LNCaP clone FGC (cell line): ENCODE measurements at places on chromosomes 3 and 15.

DNA sequence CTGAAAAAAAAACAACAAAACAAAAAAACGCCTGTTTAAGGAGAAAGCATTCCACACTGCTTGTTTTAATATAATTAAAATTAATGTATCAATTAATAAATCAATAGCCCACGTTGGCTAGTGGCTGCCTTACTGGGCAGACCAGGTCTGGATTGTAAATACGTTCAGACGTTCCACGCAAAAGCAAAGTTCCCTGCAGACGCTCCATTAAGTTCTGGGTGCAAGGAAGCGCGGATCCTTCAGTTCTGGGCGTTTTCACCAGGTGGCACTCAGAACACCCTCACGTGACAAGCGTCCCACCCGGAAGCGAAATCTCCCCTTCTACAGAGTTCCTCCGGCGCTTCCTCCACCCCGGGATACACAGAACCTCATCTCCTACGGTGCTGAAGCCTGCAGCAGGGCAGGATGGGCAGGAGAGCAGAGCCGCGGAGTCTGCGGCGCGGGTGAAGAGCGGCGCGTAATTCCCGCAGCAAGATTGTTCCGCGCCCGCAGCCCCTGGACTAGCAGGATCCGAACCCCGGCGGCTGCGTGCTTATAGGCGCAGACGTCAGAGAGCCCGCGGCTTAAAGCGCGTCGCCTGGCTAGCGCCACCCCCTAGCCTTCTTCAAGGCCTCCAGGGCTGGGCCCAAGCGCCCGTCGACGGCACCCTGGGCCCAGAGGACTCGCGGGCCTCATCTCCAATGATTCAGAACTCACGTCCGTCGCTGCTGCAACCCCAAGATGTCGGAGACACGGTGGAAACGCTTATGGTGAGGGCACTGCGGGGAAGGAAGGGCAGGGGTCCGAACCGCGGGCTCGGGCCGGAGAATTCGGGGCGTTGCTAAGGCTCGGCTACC, at the start of gene SLC25A38:
SLC25A38 (plus strand) TSS at position 326 of the 836 bp plus-strand sequence; CDS start at position 681, 355 bp downstream.
- peak; percentile 82 for DNase-seq

DNA sequence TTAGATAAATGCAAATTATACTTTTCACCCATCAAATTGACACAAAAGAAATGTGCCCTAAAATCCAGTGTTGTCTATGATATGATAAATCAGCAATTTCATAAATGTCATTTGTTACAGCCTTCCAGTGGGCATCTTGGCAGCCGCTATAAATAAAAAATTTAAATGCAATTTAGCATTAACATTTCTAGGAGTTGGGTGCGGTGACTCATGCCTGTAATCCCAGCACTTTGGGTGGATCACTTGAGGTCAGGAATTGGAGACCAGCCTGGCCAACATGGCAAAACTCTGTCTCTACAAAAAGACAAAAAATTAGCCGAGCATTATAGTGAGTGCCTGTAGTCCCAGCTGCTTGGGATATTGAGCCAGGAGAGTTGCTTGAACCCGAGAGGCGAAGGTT, 65.9 kb upstream of the POMGNT2 start:
- no peak for DNase-seq

GRCh38 chr3:56321383-56321782, 146.9 kb downstream of the ERC2 start:
- peak; percentile 67 for DNase-seq

DNA sequence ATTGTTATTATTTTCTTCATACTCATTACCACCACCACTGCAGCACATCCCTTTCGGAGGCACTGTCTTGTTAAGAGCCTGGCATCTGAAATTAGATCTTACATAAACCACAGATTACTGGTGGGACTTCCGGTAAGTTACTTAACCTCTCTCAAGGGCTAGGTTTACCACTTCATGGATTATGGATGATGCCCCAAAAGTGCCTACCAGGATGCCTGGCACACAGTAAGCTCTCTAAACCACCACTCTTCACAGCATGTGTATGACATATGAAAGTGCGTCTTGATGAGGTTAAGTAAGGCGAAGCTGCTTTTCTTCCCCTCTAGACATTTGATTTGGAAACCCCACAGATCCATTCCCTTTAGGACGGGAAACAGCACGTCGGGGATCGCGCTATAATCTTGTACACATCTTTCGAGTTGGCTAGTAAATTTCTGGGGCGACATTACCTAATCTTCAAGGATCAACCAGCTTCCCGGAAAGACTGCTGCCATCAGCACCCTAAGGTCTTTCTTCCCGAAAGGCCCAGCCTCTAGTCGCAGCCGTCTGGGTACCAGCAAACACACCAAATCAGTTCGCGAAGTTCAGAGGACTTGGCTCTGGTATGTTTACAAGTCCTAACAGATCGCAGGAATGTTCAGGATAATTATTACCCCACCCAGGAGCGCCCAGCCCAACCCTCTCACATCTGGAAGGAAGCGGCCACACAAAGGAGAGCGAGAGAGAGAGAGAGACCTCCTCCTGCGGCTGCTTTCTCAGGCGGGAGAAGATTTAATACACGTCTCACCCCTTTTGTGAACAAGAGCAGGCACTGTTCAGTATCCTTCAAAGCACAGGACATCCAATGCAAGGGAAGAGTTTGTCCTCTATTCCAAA, 155.1 kb upstream of the FRMD4B start:
- DNase-seq, result no peak

DNA sequence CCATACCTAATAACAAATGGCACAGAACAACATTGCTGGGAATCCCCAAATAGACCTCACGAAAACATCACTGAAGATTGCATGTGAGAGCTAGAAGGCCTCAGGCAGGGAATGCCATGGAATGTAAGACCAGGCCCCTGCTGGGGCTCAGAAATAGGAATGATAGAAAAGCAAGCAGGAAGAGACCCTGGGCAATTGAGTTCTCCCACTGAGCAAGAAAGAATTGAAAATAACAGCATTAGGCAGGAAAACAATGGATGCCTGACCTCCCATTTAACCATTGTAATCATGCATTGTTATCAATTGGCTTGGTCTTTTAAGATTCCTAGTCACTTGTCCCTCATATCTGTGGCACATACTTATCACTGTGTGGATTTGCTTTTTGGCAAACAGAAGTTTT, 581.6 kb downstream of the FHIT start:
- DNase-seq, result no peak

GRCh38 chr3:50212502-50212901, 7.4 kb downstream of the SLC38A3 start:
- DNase-seq, result no peak
